Bronchial epithelial cell (primary cell): ENCODE measurements at places on chromosomes 6 and 20. TPM values are rescaled to one million over a fixed set of nuclear protein-coding genes. Genes with fewer than 3 reads are reported as not detected.

DNA sequence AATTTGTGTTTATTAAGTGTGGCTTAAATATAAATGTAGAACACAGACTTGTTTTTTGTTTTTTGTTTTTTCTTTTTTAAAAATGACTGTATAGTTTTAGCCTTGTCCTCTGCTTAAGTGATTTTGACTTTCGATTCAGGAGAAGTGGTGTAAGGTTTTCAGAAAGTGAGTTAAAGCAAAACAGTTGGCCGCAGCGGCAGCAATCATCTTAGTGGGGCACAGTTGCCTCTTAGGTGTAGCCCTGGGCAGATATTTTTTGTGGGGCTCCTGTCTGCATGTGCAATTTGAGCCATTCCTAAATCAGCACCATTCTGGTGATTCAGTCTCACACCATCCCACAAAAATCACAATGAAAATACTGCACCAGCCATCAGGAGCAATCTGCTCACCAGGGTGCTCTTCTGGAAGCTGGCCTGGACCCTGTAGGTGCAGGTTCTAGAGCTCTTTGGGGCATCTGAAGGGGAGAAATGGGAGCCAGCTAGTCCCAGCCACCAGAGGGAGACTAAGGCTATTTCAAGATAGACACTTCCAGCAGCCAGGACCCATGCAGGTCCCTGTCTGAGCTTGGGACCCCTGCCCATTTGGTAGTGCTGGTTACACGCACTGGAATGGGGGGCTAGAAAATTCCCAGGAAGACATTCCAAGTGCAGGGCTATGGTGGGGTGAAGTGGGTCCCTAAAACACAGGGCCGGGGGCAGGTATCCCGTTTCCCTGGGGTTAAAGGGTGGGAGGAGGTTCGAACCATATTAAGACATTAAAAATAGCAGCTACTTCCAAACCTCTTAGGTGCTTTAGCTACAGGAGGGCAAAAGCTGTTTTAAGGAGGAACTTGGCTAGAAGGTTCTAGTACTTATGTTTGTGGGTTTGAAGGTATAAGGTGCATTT, 156.6 kb downstream of the NFATC2 start:
- DNase-seq = peak; percentile 31

GRCh38 chr6:43738877-43739641, 31.0 kb upstream of the VEGFA start:
- peak; percentile 72 for DNase-seq

Gene FLRT3
- 17.1 and 20.7 TPM in 2 replicates for total RNA-seq

Gene PSORS1C1
- total RNA-seq = 5.1 and 6.3 TPM in 2 replicates

- no peak for DNase-seq
Observed at GRCh38 chr6:96017070-96017359, 1.2 kb downstream of the FUT9 start.

DNA sequence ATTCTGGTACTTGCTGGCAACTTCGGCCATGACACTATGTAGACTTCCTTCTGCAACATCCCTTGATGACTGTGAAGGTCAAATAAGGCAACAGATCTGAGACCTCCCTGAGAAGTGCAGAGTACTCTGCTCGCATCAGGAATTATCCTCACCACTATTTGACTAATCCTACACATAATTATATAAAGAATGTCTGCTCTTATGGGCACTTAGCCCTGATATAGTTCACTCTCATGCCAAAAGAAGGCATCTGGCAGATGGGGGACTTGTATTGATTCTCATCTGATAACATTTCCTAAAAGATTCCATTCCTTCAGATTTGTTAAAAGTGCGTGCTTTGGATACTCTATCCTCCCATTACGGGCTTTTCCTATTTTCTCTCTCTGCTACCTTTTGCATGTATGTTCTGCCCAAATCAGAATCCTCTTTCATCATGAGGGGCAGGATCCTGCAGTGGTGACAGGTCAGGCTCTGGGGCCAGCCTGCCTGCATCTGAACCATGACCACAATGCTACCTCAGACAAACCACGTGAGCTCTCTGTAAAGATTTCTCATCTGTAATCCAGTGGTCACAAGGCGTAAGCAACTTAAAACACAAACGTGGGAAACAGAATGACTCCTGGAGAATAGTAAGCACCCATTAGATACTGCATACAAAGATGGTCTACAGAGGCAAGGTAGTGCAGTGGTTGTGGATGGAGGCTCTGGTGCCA, 134.0 kb downstream of the GJA10 start:
- no peak for DNase-seq

GRCh38 chr6:40965046-40965445, 74.0 kb downstream of the UNC5CL start:
- no peak for DNase-seq
